B cell (primary cell): ENCODE measurements at places on chromosomes 7 and 10.
A peak's percentile ranks its signal among the peaks of the same experiment; 100 is the strongest.

- peak; percentile 66 for DNase-seq
These were observed 297.1 kb upstream of the NFE2L3 start for GRCh38 chr7:25854608-25855497.

DNA sequence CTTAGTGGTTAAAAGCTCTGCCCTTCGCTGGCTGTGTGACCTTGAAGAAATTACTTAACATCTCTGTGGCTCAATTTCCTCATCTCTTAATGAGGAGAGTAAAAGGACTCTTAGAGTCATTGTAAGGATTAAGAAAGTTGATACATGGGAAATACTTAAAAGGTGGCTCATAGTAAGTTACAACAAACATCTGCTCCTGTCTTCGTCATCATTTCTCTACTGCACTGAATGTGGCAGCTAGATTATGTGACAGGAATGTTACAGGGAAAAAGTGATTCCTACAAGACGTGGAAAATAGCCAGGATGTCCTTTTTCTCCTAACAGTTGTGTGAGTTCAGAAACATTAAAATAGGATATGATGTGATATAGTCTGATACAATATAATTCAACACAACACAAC is 184.7 kb downstream of the FRMD4A start:
- no peak for DNase-seq

DNA sequence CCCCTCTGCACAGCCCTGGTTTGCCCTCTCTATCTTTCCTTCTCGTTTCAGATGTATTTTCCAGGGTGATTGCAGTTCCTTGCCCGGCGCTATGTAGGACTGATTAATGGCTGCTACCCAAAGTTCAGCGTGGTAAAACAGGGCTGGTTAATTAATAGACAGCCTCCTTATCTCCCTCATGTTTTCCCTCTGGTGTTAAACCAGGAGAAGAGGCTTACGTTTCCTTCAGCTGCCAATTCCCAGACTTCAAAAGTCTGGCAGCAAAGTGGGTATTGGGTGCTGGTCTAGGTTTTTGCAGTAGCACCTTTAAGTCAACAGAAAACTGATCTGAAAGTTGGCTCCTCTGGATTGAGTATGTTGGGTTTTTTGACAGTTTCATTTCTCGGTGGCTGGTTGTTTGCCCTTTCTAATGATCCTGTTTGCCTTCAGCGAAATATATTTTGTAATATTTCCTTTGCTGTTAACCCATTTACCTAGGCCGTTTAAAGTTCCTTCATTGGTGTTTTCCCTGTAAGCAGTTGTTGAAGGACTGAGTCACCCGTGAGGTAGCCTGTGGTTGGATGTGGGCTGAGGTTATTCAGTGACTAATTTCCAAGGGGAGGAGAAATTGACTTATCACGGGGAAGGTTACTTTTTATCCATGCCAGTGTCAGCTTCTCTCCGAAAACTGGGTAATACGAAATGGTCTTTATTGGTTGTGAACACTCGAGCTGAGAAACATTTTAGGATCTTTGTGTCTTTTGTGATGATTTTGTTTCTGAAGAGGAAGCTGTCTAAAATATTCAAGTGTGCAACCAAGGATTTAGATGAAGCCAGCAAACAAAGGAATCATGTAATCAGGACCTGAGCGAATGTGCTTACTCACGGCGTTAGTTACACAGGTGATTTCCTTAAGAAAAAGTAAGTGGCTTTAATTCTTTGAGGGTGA is 257.2 kb downstream of the KIAA1217 start:
- no peak for DNase-seq

DNA sequence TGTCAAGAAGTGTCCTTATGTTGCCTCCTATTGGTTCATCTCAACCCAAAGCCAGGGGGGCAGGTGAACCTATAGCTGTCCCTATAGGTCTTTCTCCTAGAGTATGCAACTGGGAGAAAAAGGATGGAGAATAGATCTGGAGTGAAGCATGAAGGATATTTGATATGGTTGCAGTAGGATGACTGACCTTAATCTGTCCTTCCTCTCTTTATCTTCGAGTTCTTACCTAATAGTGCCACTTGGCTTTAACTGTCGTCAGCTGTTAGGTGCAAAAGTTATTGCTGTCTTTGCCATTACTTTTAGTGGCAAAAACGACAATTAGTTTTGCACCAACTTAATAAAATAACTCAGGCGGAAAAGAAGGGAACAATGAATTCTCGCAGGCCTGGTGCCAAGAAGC is 196.0 kb downstream of the GALNT17 start:
- DNase-seq, result no peak

GRCh38 chr10:35498693-35499092 is 106.4 kb upstream of the GJD4 start:
- DNase-seq, result peak; percentile 56

GRCh38 chr7:40584667-40585433 is 450.0 kb downstream of the SUGCT start:
- no peak for DNase-seq

- DNase-seq, result no peak
These were observed 44.6 kb upstream of the GSDME start for GRCh38 chr7:24801883-24802282.

GRCh38 chr7:99106411-99106810 is 37.5 kb downstream of the SMURF1 start:
- no peak for DNase-seq

GRCh38 chr10:63591600-63592379 is 70.6 kb downstream of the REEP3 start:
- DNase-seq, result no peak

- no peak for DNase-seq
These were observed 380.3 kb upstream of the SEMA3C start for GRCh38 chr7:81298951-81299666.

DNA sequence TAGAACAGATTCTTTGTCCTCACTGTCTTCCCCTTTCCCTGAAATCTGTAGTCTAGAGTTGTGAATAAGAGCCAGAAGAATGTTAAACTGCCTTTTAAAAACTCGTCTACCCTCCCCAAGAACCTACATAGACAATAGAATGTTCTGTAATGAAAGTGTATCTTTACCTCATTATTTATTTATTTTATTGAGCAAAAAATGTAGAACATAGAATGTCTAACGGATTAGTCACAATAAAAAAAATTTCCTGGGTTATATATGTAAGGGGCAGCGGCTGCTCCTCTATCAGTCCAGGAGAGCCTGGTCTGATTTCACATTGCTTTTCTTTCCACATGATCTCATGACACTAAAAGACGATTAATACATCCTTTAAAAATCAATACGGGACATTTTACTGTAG is 135.7 kb downstream of the SDK1 start:
- no peak for DNase-seq

DNA sequence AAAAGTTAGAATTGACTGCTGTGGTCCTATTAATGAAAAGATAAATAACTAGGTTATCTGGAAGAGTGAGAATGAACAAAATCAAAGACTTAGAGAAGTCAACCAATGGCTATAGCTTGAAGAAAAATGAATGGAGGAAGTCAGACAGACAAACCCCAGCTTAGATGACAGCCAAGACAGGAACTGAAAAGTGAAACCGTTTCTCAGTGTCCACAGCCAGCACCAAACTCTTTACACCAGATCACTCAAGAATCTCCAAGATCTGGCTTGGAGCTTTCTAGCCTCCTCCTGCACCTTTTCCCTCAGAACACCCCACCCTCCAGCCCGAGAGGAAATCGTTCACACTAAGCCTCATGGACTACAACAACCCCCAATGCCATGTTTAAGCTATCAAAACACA is 167.0 kb downstream of the SFMBT2 start:
- DNase-seq, result peak; percentile 30

DNA sequence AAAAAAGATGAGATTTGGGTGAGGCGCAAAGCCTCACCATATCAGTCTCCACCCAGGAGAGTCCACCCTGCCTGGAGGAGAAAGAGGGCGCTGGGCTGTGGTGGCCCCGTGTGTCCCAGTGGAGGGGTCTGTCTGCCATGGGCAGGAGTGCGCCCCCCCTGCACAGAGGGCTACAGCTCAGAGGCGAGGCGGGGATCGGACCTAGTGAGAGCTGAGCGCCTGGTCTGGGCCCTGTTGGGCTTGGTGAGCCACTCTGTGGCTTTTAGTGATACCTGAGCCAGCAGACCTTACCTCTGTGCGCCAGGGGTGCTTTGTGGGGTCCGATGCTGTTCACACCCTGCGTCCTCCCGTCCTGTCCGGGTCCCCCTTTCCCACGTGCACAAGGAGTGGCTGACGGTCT is 25.9 kb upstream of the GNA12 start:
- no peak for DNase-seq

- no peak for DNase-seq
These were observed 2.7 kb upstream of the PAX4 start for GRCh38 chr7:127620406-127621233.

GRCh38 chr10:29725133-29725720 is 90.5 kb upstream of the SVIL start:
- peak; percentile 6 for DNase-seq

GRCh38 chr10:70973275-70973674 is 84.9 kb upstream of the PCBD1 start:
- DNase-seq, result no peak

DNA sequence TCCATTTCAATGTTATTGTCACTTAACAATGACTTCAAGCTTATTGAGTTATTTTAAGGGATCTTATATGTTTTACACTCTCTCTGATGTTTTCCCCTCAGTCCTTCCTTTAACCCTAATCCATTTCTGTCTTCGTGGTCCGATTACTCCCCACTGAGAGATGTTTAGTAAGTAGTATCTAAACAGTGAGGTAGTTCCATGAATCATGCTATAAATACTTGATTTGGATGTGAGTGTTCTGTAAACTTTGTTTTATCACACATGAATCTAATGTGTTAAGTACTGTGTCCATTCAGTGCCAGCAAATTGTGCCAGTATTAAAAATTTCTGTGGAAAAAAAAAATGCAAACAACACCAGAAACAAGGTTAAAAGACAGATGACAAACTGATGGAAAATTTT is 18.6 kb downstream of the RPP30 start:
- DNase-seq, result no peak

DNA sequence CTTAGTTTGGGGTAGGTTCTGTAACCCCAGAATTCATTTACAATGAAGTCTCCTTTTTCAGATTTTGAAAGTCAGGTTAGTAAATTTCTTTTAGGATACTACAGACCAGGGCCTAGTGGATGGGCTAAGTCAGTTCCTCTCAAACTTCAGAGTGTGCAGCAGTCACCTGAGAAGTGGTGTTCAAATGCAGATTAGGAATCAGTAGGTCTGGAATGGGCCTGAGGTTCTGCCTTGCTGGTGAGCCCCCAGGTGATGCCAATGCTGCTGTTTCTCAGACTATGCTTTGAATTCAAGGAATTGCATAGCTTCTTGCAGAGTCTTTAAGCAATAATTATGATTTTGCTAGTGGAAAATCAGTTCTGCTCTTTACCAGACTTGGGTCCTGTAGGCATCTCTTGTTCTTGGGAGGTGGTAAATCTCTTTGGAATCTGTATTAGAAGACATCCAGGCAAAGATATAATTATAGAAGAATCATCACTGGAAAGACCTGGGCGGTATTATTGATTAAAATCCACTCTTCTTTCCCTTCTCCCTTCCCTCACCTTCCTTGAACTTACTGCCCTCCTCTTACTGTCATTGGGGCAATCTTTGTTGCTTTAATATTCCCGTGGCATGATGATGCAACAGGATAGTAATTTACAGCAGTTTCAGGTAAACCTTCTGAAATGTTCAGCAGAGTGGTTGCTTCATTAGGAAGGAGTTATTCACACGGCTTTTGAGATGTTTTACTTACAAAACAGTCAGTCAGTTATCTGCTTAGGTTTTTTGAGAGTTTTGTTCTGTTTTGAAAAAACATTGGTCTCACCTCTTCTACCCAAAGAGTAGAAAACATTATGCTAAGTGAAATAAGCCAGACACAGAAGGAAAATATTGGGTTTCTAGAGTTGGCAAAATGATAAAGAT is 87.2 kb downstream of the NRF1 start:
- DNase-seq, result no peak

DNA sequence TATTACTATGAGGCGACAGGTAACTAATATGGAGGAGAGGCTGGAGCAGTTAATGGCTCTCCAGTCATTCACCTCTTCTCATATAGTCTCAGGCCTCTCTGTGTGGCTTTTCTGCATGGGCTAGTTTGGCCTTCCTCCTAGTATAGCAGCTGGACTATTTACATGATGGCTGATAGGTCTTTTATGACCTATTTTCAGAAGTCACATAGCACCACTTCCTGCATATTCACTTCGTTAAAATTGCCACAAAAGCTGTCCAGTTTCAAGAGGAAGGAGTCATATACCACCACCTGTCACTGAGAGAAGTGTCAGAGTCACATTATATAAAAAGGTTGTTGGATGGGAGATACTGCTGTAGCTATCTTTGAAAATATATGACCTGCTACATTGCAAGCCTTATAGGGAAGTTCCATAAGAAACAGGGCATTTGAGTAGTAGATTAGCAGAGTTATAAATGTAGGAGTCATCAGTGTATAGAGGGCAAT is 8.0 kb upstream of the DMTF1 start:
- DNase-seq, result peak; percentile 26

- DNase-seq, result no peak
These were observed 21.0 kb upstream of the ASB15 start for GRCh38 chr7:123580406-123581161.

DNA sequence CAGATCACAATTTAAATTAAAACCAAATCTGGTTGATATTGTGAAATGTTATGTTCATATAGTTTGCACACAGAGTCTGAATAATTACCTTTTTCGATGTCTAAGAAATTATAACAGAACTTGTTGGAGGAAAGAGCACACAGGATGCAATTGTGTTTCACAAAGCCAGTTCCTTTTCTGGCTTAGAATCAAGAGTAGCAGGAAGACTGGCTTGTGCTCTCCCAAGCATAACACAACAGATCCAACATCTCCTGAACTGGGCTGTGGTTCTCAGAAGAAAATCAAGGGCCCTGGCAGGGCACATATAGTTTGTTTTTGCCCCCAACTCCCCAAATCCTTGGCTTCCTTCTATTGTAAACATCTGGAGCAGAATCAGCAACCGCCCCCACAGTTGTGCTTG is 62.7 kb downstream of the LRRC4 start:
- no peak for DNase-seq

DNA sequence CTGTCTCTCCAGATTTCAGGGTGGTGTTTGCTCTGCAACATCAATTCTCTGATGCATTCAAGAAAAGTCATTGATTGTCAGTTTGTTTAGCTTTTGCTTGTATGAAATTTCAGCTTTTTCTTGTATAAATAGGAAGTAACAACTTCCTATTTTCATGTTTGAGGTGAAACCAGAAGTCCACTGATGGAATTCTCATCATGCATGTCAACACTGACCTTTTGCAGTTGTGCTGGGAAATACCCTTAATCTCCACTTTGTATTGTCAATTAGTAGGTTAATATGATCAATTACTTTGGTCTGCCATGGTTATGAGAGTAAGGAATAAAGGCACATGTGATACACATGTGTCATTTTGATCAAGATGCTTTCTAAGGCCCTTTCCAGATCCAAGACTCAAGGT is 208.8 kb upstream of the HPS1 start:
- DNase-seq, result peak; percentile 5

GRCh38 chr10:96740579-96741281 is 20.4 kb upstream of the PIK3AP1 start:
- DNase-seq, result peak; percentile 76

- no peak for DNase-seq
These were observed 139.5 kb downstream of the ST7 start for GRCh38 chr7:117092785-117093184.
